Activated CD8-positive, alpha-beta memory T cell treated with anti-CD3 and anti-CD28 coated beads, Interleukin-2, amount 50 U/mL, for 48 hours (primary cell): ENCODE measurements at places on chromosomes 2 and 18.

DNA sequence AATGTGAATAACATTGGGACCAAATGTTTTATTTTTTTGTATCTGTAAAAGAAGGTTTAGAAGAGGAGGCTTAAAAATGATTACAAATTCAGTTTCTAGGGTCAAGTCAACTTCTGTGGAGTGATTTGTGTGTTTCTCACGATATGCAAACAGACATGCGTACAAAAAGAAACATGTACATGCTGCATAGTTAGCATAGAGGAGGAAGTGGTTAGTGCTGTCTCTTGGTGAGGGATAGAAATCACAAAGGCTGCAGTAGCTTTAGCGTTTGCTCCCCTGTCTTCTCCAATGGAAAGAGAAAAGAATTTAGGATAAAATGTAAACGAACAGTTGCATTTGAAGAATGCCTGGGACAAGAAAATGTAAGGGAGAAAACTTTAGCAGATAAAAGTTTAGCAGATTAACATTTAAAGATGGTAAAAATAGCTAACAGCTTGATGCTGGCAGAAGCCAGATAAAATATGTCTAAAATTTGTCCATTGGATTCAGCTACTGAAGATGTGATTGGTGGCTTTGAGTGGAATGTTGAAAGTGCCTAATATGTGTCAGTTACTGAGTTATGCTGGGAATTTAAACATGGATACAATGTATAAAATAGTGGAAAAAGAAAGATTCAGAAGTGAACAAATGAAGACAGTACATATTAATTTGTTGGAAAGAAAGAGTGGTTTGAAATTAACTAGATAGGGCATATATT is 44.9 kb downstream of the MALT1 start:
- no peak for DNase-seq

DNA sequence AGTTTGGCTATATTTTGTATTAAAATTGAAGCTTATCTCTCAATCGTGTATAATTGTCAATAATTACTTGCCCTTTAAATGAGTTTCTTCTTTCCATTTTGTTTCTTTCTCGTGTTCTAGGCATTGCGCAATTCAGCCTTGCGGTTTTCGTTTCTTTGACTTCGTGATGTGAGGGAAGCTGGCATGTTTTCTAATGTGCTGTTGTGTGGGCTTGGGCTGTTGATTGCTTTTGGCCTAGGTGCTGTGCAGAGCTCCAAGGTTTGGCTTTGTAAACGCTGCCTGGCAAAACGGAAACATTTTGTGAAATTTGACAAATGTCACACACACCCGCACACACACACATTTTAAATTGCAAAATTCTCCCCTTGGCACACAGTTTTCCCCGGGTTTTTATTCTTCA is 242.6 kb upstream of the TCF4 start:
- DNase-seq = no peak

DNA sequence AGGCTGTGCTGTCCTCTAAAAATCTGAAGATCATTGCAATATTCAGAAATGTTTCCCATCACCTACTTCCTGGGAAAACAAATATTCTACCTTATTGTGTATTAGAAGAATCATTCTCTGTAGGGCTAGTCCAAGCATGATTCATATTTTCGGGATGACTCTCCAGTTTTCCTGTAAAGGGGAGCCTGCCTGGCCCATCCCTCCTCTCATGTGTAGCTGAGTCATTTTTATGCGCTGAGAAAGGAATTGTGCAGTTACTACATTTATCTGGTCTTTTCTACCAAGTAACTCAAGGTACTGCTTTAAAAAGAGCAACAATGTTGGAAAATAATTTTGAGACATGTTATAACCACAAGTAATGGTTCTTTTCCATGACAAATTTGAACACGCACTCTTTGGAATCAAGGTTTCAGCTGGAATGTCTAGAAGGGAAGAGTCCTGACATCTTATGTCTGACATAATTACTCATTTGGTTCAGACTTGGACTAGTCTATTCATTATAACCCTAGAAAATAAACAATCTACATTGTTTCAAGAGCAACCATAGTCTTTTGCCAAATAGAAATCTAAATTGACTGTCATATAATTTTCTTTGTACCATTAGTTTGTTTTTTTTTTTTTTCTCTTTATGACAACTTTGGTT is 6.6 kb downstream of the DSG3 start:
- DNase-seq = no peak

DNA sequence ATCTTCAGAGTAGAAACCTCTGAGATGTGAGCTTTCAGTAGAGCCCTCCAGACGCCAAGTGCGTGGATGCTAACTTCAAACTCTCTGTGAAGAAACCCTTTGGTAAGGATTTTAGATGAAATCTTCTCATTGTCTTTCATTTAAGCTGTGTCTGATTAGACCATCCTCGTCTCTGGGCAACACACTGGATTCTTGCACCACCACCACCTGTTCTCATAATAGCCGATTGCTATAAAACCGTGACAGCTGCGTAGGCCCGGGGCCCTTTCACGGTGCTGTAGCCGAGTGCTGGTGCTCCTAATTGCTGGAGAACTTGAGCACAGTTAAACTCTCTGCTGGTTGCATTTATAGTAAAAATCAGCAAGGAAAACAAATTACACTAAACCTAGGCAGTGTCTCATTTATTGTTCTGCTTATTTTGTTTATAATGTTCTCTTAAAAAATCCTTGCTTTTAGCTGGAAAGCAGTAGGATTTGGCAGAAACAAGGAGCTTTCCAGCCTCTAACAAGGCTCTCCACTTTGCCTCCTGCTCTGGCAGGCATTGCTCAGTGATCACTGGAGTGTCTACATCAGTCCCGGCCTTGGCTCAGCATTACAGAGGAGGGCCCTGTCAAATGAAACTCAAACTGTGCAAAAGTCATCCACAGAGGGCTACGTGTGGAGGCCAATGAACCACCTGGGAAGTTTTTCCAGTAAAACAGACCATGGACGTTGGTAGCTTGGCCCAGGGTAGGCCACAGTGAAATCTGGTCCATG is 40.9 kb upstream of the MBP start:
- DNase-seq = no peak

DNA sequence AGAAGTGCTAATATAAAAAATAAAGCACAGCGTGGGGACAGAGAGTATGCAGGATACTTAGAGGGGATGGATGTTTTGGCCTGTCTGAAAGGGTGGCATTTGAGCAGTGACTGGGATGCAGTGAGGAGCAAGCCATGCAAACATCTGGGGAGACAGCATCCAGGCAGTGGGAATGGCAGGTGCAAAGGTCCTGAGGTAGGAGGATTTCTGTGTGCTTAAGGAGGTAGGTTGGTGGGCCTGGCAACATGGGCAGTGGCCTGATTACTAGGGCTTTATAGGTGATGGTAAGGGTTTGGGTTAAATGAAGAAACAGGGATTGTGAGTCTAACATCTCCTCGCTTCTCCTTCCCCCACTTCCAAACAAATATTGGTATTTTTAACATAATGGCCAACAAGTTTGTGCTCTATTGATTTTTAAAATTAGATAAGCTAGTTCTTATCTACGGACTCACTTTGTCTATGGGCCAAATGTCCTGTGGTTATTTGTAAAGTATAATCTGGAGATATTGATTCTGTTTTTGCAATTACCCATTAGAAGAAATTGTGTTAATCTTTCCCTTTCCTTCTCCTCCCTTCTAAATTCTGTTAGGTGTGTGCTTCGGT is 2.4 kb downstream of the AOX1 start:
- DNase-seq = no peak

- no peak for DNase-seq
Observed at GRCh38 chr2:240745456-240745855, 53.8 kb downstream of the AQP12A start.

GRCh38 chr18:6613581-6613980 is 115.9 kb upstream of the ARHGAP28 start:
- DNase-seq = no peak

GRCh38 chr2:236535024-236535423 is 34.6 kb upstream of the ACKR3 start:
- no peak for DNase-seq

GRCh38 chr2:239979243-239980023 is 45.7 kb downstream of the NDUFA10 start:
- no peak for DNase-seq

- DNase-seq = no peak
Observed at GRCh38 chr2:65425276-65425675, 7.1 kb downstream of the SPRED2 start.

GRCh38 chr2:176418768-176419167 is 149.5 kb downstream of the MTX2 start:
- no peak for DNase-seq

DNA sequence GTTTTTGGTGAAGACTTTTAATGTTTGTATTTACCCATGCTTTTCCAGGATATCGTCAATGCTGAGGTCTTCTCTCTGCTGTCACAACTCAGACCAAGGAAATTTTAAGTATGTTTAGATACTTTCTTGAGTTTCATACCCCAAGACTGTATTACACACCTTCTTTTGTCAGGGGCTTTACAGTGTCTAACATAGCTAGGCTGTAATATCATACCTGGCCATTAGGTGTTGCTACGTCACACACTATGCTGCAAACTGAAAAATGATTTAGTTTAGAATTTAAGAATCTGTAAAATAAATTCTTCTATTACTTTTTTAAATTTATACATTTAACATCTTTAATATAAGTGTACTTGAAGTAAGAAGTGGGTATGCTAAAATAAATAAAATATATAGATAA is 358.4 kb upstream of the NRP2 start:
- DNase-seq = no peak

- no peak for DNase-seq
Observed at GRCh38 chr2:115848192-115848591, 1405.8 kb downstream of the DPP10 start.

DNA sequence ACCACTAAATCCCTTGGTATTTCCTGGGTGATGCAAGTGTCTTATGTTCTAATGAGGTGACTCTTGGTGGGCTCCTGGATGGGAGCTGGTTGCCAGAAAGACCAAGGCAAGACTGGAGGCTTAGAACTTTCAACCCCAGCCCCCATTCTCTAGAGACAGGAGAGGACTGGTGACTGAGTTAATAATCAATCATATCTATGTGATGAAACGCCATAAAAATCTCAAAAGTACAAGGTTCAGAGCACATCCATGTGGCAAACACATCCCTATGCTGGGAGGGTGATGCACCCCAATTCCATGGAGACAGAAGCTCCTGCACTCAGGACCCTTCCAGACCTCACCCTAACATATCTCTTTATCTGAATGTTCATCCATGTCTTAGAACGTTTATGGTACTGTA is 139.5 kb upstream of the LINC00305 start:
- DNase-seq = no peak

DNA sequence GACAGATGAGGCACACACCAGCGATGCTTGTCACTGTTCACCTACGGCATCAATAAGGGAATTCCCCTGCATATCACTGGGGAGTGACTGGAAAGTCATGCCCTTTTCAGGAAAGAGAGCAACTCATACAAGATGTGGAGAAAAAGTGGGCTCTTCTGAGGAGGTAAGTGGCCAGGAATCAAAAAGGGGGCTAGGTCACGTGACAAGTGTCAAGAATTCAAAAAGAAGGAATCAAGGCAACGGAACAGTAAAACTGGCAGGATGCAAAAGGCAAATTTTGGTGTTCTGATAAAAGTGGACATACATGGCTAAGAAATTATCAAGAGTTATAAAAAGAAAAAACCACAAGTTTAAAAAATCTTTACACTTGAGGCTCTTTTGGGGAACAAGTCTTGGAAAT is 190.7 kb upstream of the ACAA2 start:
- DNase-seq = no peak

GRCh38 chr2:84495539-84496146 is 20.7 kb upstream of the DNAH6 start:
- DNase-seq = no peak

GRCh38 chr2:100865816-100866460 is 46.0 kb downstream of the NPAS2 start:
- no peak for DNase-seq

- DNase-seq = no peak
Observed at GRCh38 chr2:75431276-75431675, 129.5 kb downstream of the EVA1A start.

DNA sequence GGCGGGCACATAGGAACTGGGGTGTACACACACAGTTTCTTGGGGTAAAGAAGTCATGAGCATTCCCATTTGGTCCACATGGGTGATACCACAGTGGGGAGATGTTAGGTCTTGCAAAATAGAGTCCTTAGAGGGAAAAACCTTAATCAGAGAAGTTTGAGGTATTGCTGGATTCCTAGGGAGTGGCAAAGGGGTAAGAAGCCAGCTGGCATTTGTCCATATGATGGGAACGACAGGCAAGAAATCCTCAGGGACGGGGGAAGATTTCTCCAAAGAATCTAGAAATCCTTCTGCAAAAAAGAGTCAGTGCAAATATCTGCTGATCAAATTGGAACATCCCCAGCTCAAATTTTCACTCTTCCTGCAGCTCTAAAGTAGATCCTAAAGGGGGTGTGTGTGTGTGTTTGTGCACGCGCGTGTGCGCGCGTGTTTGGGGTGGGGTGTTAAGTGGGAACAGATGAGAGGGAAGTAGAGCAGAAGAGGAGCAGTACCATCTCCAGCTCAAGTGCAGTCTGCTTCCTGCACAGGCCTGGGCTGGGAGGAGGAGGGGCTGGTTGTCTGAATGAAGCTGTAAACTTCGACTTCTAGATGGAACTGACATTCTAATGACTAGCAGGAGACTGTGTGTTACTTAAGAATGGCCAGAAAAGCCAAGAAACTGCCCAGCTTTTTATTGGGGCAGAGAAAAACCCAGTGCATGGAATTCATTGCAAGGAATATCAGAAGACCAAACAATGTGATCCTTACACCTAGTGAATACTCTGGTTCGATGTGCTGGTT is 168.0 kb downstream of the SPP2 start:
- no peak for DNase-seq

DNA sequence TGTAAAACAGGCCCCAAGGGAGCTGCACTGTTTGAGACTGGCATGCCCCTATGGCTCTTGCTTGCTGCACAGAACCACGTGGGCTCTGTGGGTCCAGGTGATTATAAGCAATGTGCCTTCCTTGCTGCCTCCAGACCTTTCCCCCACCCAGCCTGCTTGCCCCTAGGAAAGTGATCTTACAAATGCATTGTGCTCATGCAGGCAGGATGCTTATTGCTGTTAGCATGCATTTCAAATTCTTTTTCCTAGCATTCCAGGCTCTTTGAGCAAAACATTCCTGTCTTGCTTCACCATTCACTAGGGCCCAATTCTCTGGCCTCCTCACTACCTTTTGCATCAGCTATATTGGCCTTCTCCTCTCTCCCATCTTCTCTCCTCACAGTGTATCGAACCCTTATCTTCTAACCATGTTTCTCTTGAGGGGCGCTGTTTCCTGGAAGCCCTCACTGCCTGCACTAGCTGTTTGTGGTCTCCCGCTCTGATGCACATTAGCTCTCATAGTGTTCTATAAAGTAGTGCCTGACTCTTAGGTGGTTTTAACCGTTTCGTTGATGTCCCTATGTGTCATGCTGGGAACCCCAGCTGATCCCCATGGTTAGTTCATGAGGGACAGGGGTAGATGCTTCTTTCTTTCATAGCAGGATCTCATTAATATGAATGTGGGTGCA is 152.9 kb upstream of the EPAS1 start:
- DNase-seq = peak; percentile 58

GRCh38 chr2:105490204-105490603 is 91.4 kb upstream of the FHL2 start:
- no peak for DNase-seq

GRCh38 chr2:60407398-60407797 is 146.1 kb downstream of the BCL11A start:
- DNase-seq = no peak

GRCh38 chr18:3966642-3967358 is 488.3 kb downstream of the DLGAP1 start:
- DNase-seq = no peak
